ENCODE measurements at places on chromosomes 4 and X.

GRCh38 chr4:147011411-147011810, 65.7 kb upstream of the TTC29 start:
- no peaks in the 10 kb centered on the region for H3K4me1 ChIP-seq
- no peak overlapping the region for H3K4me3 ChIP-seq
- H3K27me3 ChIP-seq = no peaks in the 10 kb centered on the region
- no peak overlapping the region for H3K27ac ChIP-seq
- no peak for DNase-seq
- H3K36me3 ChIP-seq = no peaks in the 10 kb centered on the region

GRCh38 chrX:135974279-135974856, 580 bp upstream of the MMGT1 start:
- no peaks in the 10 kb centered on the region for H3K36me3 ChIP-seq
- H3K4me1 ChIP-seq = peaks cover 18% of the 10 kb centered on the region
- peak; percentile 86 for DNase-seq

- H3K36me3 ChIP-seq = no peaks in the 10 kb centered on the region
- H3K27me3 ChIP-seq = no peaks in the 10 kb centered on the region
Observed at GRCh38 chrX:29397506-29397905, 810.3 kb downstream of the IL1RAPL1 start.

- H3K36me3 ChIP-seq = no peaks in the 10 kb centered on the region
- H3K27me3 ChIP-seq = no peaks in the 10 kb centered on the region
- no peak for DNase-seq
- no peaks in the 10 kb centered on the region for H3K4me1 ChIP-seq
- H3K4me3 ChIP-seq = no peak overlapping the region
Observed at GRCh38 chrX:17376431-17377077, 1.6 kb downstream of the NHS start.

DNA sequence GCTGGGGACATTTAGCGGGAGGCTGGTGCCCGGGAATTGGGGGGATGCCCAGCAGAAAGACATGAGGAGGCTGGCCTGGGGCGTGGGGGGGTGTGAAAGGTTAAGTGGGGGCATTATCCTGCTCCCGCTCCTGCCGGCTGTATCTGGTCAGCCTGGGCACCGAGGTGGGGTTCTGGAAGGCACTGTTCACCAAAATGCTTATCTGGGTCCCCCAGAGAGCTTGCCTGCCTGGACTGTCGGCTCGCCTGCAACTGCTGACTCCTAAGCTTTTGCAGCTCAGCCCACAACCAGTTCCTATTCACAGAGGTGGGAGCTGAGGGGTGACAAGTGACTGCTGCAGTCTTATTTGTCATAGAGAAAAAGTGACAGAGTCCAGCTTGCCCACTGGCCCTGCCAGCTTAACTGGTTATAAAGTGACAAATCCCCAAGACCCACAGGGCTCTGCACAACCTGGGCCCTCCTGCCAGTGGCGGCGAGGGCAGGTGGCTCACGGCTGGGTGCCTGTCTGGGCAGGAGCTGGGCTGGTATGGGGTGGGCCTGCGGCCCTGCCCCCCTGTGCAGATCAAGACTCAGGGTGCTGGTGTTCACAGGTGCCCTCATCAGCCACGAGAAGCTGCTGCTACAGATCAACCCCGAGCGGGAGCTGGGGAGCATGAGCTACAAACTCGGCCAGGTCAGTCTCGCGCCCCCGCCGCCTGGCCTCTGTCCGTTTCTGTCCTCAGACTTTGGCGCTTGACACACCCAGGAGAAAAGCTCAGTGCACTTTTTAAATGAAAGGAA, 23.7 kb upstream of the MSANTD1 start:
- H3K36me3 ChIP-seq = peaks cover 20% of the 10 kb centered on the region
- DNase-seq = no peak
- H3K27me3 ChIP-seq = no peaks in the 10 kb centered on the region
- no peak overlapping the region for H3K27ac ChIP-seq

DNA sequence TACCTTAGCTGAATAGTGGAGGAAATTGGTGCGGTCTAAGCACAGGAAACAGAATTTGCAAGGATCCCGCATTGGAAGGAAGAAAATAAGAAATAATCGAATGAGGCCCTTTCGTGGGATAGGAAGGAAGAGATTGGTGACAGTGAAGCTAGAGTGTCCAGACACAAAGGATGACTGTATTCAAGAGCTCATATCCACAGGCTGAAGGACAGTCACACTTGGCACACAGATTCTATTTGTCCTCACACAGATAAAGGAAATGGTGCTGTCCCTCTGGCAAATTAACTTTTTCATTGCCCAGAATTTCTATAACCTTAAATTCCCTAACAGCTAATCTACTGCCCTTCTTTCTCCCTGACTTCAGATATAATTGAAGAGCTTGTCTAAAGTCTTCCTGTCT, 2188.9 kb upstream of the TENM3 start:
- no peak for DNase-seq
- H3K36me3 ChIP-seq = no peaks in the 10 kb centered on the region
- H3K4me1 ChIP-seq = no peaks in the 10 kb centered on the region
- no peak overlapping the region for H3K27ac ChIP-seq
- H3K4me3 ChIP-seq = no peak overlapping the region

DNA sequence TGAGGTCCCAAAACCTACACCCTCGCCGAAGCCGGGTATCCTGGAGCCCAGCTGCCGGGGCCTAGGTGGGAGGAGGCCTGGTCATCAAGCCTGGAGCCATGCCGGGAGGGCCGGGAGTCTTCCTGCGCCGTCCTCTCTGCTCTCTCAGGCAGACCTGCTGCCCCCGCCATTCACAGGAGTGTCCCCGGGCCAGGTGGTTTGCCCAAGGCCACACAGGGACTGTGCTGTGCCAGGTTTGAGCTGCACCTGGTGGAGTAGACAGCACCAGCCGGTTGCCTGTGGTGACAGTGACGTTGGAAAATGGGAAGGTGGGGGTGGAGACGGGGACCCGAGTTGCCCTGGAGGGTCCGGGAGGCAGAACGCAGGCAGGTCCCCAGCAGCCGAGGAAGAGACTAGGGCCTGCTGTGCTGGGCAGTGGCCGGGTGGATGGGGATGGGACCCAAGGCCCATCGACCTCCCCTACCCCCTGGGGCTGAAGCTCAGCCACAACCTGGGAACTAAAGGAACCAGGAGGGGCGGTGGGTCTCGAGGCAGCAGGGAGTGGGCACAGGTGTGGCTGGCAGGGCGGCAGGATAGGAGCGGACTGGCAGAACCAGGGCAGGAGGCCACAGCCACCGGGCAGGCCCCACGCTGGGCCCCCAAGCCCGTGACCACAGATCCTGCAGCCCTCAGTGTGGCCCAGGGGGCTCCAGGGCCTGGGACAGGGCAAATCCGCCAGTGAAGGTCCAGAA, 9.5 kb downstream of the DOK7 start:
- no peaks in the 10 kb centered on the region for H3K4me1 ChIP-seq
- H3K27ac ChIP-seq = no peak overlapping the region
- no peaks in the 10 kb centered on the region for H3K27me3 ChIP-seq
- H3K4me3 ChIP-seq = no peak overlapping the region
- no peak for DNase-seq
- no peaks in the 10 kb centered on the region for H3K36me3 ChIP-seq

GRCh38 chr4:2141022-2141761, 82.1 kb downstream of the NAT8L start:
- DNase-seq = no peak
- H3K27me3 ChIP-seq = no peaks in the 10 kb centered on the region
- H3K4me3 ChIP-seq = no peak overlapping the region
- no peaks in the 10 kb centered on the region for H3K36me3 ChIP-seq
- H3K4me1 ChIP-seq = no peaks in the 10 kb centered on the region
- H3K27ac ChIP-seq = no peak overlapping the region

DNA sequence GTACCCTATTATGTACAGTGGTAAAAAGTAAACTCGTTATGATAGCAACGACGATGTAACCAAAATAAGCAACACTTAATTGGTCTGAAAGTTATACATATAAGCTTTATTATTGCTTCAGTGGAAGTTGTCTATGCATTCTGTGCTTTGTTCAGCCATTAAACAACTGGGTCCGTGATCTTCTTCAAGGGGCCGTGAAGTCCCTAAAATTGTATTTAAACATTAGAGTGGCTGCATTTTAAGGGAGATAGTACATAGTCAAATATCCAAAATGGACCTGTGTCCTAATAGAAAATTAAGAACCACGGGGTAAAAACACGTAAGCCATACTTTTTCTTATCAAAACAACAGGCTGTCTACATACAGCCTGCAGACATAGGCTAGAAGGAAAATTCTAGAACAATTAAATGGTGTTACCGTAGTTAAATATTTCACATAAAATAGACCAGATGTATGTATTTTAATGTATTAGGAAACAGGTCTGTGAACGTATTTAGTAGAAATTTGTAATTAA, 2.1 kb downstream of the GUCY1A1 start:
- H3K27me3 ChIP-seq = no peaks in the 10 kb centered on the region
- peak overlapping the region; percentile 34 for H3K27ac ChIP-seq
- DNase-seq = no peak
- H3K36me3 ChIP-seq = no peaks in the 10 kb centered on the region
- H3K4me3 ChIP-seq = no peak overlapping the region

GRCh38 chr4:82491251-82491960, 61.0 kb downstream of the ENOPH1 start:
- H3K27ac ChIP-seq = no peak overlapping the region
- no peaks in the 10 kb centered on the region for H3K36me3 ChIP-seq
- H3K4me3 ChIP-seq = no peak overlapping the region
- no peaks in the 10 kb centered on the region for H3K4me1 ChIP-seq
- no peak for DNase-seq
- H3K27me3 ChIP-seq = no peaks in the 10 kb centered on the region

- no peaks in the 10 kb centered on the region for H3K27me3 ChIP-seq
- H3K27ac ChIP-seq = no peak overlapping the region
- no peak for DNase-seq
- no peaks in the 10 kb centered on the region for H3K4me1 ChIP-seq
- no peak overlapping the region for H3K4me3 ChIP-seq
- H3K36me3 ChIP-seq = no peaks in the 10 kb centered on the region
Observed at GRCh38 chrX:137574102-137574783, 8.3 kb downstream of the ZIC3 start.

DNA sequence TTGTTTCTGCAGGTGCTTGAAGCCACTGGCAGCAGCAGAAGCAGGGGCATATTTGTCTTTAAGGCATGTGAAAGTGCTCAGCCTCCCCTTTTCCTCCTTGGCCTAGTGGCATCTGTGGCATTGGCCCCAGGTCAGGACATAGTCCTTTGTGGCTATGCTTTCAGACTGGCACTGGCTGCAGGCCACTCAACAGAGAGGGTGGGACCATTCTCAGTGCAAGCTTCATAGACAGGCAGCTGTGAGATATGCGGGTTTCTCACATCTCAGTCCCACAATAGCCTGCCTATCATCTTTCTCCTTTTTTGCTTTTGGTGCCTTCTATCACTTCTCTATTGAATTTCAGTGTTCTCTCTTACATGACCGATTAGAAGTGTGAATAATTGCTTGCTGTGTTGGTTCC, 104.8 kb downstream of the ACTRT1 start:
- H3K36me3 ChIP-seq = no peaks in the 10 kb centered on the region
- H3K27ac ChIP-seq = no peak overlapping the region
- no peak overlapping the region for H3K4me3 ChIP-seq
- no peaks in the 10 kb centered on the region for H3K4me1 ChIP-seq
- no peak for DNase-seq

- no peaks in the 10 kb centered on the region for H3K27me3 ChIP-seq
- no peak overlapping the region for H3K4me3 ChIP-seq
- H3K27ac ChIP-seq = no peak overlapping the region
- no peaks in the 10 kb centered on the region for H3K4me1 ChIP-seq
- no peak for DNase-seq
Observed at GRCh38 chrX:143363419-143363818, 153.9 kb downstream of the SPANXN3 start.

- H3K4me3 ChIP-seq = no peak overlapping the region
- H3K36me3 ChIP-seq = no peaks in the 10 kb centered on the region
- no peaks in the 10 kb centered on the region for H3K27me3 ChIP-seq
- H3K27ac ChIP-seq = no peak overlapping the region
- peak; percentile 79 for DNase-seq
Observed at GRCh38 chr4:83282049-83282535, 2.5 kb downstream of the COQ2 start.

- no peak for DNase-seq
- H3K36me3 ChIP-seq = no peaks in the 10 kb centered on the region
- H3K4me1 ChIP-seq = no peaks in the 10 kb centered on the region
- no peaks in the 10 kb centered on the region for H3K27me3 ChIP-seq
- H3K27ac ChIP-seq = no peak overlapping the region
Observed at GRCh38 chr4:35525192-35525978, 718.9 kb downstream of the ARAP2 start.

- peaks cover 3% of the 10 kb centered on the region for H3K4me1 ChIP-seq
- peak; percentile 39 for DNase-seq
- H3K27me3 ChIP-seq = no peaks in the 10 kb centered on the region
- H3K27ac ChIP-seq = no peak overlapping the region
- H3K4me3 ChIP-seq = peak overlapping the region; percentile 84
- no peaks in the 10 kb centered on the region for H3K36me3 ChIP-seq
Observed at GRCh38 chrX:149541521-149542047, 772 bp downstream of the EOLA1 start.

DNA sequence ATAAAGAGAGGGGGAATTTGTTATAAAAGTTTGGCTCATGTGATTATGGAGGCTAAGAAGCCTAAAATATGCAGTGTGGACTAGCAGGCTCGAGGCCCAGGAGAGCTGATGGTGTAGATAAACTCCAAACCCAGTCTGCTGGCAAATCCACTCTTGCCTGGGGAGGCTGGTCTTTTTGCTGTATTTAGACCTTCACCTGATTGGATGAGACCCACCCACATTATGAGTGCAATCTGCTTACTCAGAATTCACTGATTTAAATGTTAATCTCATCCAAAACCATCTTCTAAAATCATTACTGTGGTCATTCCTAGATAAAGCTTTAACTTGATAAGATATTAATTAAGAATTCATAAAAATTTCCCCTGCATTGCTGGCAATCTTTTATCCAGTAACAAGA, 473.2 kb downstream of the TMA16 start:
- no peak overlapping the region for H3K4me3 ChIP-seq
- H3K4me1 ChIP-seq = peaks cover 5% of the 10 kb centered on the region
- no peak for DNase-seq
- H3K36me3 ChIP-seq = no peaks in the 10 kb centered on the region
- H3K27me3 ChIP-seq = peaks cover 5% of the 10 kb centered on the region

GRCh38 chr4:179196511-179196910, 1754.3 kb upstream of the AGA start:
- H3K27ac ChIP-seq = no peak overlapping the region
- H3K36me3 ChIP-seq = no peaks in the 10 kb centered on the region
- DNase-seq = no peak

- H3K36me3 ChIP-seq = no peaks in the 10 kb centered on the region
- H3K4me1 ChIP-seq = peaks cover 45% of the 10 kb centered on the region
- H3K27ac ChIP-seq = no peak overlapping the region
- H3K27me3 ChIP-seq = no peaks in the 10 kb centered on the region
- H3K4me3 ChIP-seq = no peak overlapping the region
Observed at GRCh38 chrX:15549189-15550012, 48.8 kb downstream of the BMX start.

DNA sequence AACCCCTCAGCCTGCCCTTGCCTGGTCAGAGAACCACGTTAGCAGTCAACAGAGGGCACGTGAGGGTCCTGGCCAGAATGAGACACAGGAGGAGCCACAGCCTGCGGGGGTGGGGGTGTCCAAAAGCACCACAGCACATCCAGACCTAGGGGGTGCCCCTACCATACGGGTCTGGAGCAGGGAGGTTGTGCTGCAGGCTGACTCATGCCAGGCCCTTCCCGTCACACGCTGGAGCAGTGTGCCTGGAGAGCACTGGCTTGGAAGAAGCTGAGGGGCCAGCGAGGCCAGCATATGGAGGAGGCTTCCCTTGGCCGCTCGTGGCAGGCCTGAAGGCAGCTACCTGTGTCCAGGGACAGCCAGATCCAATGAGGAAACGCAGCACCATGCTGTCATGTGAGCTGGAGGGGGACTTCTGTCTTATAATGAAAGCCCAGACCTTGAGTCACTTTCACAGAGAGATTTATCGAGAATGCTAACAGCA, 1.5 kb upstream of the IRAK1 start:
- peak overlapping the region; percentile 72 for H3K4me3 ChIP-seq
- H3K27ac ChIP-seq = peak overlapping the region; percentile 74
- DNase-seq = no peak
- no peaks in the 10 kb centered on the region for H3K27me3 ChIP-seq

Data from Karpas-422 (cell line).